ENCODE measurements at places on chromosomes 4 and X.

DNA sequence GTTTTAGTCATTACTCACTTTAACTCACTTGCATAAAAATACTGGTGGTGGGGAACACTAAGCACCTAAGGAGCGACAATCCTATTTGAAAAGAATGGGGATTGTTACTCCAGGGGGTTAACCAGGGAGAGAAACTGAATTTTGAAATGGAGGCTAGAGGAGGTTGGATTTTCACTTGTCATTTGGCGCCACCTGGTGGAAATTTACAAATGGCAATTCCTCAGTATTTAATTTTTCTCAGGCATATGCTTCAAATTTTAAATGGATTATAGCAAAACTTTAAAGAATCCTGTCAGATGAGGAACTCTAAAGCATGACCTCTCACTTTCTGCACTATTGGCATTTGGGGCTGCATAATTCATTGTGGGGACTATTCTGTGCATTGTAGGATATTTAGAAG lies 2.7 kb upstream of the GEMIN8 start:
- DNase-seq = peak; percentile 8

- no peak for DNase-seq
These were observed 85.0 kb downstream of the HPGD start for GRCh38 chr4:174437324-174437723.

- DNase-seq = no peak
These were observed 186.2 kb downstream of the PTTG2 start for GRCh38 chr4:38146383-38146782.

DNA sequence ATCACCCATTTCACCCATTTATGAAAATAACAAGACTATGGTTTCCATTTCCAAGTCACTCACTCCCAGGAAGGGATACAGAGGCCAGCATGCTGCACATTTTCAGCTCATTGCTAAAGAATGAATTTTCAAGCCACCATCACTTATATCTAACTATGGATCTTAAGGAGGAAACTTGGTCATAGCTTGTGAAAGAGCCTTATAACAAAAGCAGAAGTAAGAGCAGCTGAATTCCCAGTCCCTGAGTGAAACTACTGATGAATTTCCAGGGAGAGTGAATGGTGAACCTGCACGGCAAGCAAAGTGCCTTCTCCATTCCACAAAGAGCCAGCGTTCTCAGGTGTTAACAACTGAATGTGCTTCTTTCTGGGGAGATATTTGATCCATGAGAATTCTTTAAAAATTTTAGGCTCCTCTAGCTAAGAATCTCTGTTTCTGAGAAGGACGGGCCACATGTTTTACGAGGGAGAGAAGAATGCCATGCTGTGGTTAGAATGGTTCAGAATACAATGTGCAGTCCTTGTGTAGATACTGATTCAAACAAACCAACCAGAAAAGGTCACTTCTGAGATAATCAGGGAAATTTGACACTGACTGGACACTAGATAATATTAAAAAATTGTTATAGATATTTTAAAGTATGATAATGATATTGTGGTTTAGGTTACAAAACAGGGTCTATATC lies 24.0 kb downstream of the BTC start:
- no peak for DNase-seq

- DNase-seq = no peak
These were observed 22.0 kb downstream of the KLHL15 start for GRCh38 chrX:24005028-24005427.

GRCh38 chr4:168549143-168549542 lies 52.3 kb downstream of the PALLD start:
- DNase-seq = no peak

GRCh38 chr4:86821151-86821550 lies 28.0 kb downstream of the SLC10A6 start:
- DNase-seq = no peak

GRCh38 chrX:116607776-116608175 lies 145.0 kb upstream of the CT83 start:
- no peak for DNase-seq

DNA sequence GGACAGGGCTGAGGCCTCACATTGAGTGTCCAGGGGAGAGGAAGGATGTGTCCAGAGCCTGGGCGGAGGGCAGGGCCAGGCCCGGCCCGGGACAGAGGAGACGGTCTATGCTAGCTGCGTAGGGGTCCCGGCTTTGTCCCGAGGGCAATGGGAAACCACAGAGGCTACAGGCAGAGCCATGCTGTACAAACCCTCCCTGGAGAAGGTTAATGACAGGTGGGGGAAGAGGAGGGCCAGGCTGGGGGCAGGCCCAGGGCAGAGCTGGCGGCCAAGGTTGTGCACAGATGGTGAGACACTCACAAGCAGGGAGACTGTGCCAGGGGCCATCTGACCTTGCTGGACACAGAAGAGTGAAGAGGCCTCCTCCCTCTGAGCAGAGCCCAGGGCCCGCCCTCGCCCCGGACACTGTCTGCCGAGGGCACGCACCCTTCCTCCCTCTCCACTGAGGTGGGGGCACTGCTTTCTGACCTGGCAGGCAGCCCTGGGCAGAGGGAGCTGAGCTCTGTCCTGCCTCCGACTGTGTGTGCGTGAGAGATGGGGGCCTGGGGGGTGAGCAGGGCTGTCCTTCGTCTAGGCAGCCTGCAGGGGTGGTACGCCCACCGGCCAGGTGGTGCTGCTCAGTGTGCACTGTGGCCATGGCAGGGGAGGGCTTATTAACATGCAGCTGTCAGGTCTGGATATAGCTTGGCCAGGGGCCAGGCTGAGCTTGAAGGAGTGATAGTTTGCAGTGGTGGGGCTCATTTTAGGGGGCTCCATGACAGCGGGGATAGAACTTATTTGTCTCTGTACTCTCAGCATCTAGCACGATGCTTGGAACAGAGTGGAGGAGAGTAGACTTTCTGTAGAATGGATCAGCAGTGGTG lies 75.7 kb upstream of the LRPAP1 start:
- no peak for DNase-seq

DNA sequence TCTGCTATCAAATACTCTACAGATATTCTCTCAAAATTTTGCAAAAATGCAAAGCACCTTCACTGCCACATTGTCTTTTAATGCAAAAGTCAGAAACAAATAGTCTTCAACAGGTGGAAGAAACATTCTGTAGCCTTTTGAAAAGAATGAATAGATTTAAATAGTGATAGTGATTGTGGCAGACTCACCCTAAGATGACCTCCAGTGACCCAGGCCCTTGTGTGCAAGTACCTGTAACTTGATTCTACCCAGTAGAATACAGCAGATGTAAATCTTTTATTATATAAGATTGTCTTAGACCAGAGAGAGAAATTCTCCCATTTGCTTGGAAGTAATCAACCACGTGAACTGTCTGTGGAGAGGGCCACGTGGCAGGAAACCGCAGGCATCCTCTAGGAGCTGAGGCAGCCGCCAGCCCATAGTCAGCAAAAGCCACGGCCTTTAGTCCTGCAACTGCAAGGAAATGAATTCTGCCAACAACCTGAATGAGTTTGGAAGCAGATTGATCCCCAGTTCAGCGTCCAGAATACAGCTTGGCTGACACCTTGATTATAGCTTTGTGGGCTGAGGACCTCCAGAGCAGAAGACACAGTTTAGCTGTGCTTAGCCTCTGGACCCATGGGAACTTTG lies 272.5 kb downstream of the ARHGAP10 start:
- DNase-seq = no peak

DNA sequence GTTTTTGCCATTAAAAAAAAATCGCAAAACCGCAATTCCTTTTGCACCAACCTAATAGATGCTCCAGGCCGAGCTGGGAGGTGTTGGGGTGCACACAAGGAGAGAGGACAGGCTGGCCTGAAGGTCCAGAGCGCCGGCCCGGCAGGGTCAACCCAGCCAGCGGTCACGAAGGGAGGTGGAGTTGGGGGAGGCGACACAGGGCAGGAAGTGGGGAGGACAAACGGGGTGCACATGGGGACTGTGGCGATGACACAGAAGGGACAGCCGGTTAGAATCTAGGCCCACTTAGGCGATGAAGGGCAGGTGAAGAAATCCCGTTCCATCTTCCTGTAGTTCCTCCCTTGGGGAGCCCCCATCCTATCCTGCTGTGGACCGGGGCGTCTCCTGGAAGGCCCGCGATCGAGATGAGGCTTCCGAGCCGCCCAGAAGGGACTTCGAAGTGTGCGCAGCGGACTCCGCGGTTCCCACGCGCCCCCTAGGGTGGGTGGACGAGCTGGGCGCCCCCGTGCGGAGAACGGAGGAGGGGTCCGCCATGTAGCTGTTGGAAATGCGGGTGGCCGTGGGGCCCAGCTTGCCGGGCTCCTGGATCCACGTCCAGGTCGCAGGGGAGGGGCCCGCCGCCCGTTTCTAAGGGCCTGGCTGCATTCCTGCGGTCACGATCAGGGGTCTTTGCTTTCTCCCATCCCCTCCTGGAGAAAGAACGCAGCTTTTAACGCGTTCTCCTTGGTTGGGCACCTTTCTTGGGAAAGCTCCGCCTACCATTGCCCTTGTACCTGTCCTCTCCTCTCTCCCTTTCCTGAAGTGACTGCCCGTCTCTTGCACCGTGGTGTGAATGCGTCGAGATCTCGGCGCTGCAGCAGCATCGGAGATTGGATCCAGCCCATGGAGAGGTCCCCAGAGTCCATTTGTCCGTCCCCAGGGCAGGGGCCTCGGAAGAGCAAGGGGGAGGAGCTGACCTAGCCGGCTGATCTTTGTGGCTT lies 17.0 kb upstream of the HPF1 start:
- no peak for DNase-seq

GRCh38 chr4:29711226-29711625 lies 1008.9 kb upstream of the PCDH7 start:
- DNase-seq = no peak

- no peak for DNase-seq
These were observed 59.8 kb downstream of the ARSJ start for GRCh38 chr4:113919611-113920010.

DNA sequence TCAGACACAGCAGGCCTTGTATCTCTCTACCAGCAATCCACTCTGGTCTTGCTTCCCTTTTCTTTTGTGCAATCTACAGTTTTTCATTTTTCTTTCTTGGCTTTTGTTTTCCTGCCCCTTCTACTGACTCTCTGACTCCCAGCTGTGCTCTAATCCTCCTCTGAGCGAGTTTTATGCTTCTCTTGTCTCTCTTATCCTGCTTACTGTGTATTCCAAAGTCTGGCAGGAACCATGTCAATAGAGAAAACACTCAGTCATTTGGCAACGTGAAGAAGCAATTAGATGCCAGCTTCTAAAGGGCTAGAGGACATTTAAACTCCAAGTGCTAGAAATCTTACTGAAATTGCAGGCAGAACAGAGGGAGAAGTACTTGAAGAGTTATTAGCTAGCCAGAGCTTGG lies 984.6 kb upstream of the TENM3 start:
- DNase-seq = no peak

DNA sequence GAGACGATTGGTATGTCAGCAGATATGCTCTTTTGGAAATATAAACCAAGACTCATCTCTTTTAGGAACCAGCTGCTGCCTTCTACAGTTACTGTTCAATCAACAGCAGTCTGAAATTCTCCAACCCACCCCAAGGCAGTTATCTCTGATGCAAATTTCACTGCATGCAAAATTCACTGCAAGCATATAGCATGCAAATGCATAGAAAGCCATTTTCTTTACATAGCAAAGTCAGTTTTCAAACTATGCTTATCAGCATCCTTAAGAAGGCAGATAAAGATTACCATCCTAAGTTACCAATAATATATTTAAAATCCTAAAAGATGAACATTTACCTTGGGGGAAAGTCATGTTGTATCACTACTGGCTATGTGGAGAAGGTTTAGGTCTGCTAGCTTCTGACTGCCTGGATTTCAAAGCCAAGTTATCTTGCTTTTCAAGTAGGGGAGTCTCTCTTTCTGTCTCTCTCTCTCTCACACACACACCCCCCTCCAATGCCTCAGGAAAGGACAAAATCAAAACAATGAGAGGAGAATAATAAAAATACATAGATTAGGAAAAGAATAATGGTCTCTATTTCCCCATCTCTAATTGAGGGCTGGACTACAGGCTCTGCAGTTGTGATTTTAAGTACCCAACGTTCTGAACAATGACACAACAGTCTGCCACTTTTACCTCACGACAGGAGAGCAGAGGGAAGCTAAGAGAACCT lies 1.5 kb downstream of the NMU start:
- no peak for DNase-seq

GRCh38 chrX:112636288-112636687 lies 43.5 kb downstream of the LHFPL1 start:
- DNase-seq = no peak

DNA sequence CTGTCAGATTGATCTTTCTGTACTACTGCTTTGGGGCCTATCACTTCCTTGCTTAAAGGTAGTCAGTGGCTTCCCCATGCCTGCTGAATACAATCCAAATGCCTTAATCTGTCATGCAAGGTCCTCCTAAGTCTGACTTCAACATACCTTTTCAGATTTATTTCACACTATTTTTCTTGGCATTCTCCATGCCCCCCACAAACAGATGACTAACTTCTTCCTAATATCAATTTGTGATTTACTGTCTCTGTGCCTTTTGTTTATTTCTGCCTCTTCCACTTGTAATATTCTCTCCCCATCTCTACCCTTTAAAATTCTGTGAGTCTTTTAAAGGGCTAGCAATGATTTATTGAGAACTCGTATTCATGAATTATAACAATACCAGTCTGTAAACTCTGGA lies 41.8 kb downstream of the OCRL start:
- DNase-seq = no peak

DNA sequence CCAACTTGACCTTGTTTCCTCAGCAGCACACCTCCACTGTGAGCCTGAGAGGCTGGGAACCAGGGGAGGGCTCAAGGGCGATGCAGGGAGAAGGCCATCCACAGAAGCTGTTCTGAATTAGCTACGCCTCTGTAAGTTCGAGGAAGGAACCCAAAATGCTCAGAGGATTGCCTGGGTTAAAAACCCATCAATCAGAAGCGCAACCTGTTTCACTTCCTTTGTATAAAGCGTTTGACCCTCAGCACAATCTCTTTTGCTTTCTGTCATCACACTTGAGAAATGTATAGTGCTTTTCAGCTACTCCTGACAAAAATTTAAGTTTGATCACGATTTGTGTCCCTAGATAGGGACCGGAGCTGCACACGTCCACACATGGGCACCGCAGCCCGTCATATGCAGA lies 48.0 kb upstream of the MAP3K15 start:
- DNase-seq = no peak

- DNase-seq = no peak
These were observed 18.4 kb downstream of the ZNF827 start for GRCh38 chr4:145920205-145920604.

DNA sequence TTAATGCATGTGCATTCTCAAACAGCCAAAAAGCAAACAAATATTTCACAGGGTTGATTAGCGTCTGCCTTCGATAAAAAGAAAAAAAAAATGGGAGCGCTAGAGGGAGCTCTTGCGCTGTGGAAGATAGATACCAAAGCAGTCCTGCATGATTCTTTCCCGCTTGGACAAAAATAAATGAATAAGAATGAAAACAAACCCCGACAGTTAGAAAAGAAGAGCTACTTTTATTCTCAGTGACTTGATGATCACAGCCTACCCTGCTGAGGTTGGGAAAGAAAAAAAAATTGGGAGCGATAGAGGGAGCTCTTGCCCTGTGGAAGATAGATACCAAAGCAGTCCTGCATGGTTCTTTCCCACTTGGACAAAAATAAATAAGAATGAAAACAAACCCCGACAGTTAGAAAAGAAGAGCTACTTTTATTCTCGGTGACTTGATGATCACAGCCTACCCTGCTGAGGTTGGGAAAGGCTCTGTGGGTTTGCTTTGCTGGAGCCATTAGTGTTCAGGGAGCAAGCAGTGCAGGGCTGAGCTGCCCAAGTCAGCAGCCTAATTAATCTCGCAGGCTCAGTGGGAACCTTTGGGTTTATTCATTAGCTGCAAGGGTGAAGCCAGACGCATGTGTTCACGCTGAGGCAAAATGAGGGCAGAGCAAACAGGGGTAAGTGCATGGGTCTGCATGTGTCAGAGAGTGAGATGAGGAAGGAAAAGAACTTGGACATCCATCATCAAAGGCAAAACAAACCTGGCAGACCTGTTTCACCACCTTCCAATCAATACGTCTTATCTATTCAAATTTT lies 249.3 kb upstream of the PRKX start:
- no peak for DNase-seq

- DNase-seq = no peak
These were observed 413.8 kb downstream of the RAPGEF2 start for GRCh38 chr4:159516556-159517140.

All from stimulated activated CD8-positive, alpha-beta memory T cell treated with anti-CD3 and anti-CD28 coated beads, Interleukin-2, amount 100 ng/mL, for 1 hour (primary cell).